Neural crest cell (in vitro differentiated cells): ENCODE measurements at places on chromosomes 2 and 18. TPM values are rescaled to one million over a fixed set of nuclear protein-coding genes. Genes with fewer than 3 reads are reported as not detected.

GRCh38 chr2:27408601-27409320 lies 630 bp downstream of the PPM1G start:
- peaks cover 36% of the 10 kb centered on the region for H3K4me1 ChIP-seq
- peak overlapping the region; percentile 96 for H3K4me3 ChIP-seq
- peak overlapping the region; percentile 81 for H3K27ac ChIP-seq
- peaks cover 4% of the 10 kb centered on the region for H3K27me3 ChIP-seq

- no peak for DNase-seq
- no peaks in the 10 kb centered on the region for H3K27me3 ChIP-seq
- H3K27ac ChIP-seq, result no peak overlapping the region
Measured at GRCh38 chr2:3320910-3321605, 56.6 kb downstream of the EIPR1 start.

DNA sequence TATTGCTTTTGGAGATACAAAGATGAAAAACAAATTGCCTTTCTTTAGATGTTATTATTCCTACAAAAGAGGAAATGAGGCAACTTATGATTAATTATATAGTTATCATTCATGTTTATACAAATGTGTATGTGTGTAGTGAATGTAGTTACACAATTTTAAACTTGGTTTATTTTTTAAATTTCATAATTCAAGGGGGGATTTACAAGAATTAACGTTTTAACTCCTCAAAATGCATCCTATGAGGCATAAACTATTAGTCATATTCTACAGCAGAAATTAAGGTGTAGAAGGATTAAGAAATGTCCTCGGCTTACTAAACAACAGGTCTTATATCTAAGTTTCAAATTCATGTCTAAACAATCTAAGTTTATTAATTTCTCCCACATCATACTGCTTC lies 1545.8 kb downstream of the LRP1B start:
- no peaks in the 10 kb centered on the region for H3K36me3 ChIP-seq
- H3K27ac ChIP-seq, result no peak overlapping the region
- H3K4me3 ChIP-seq, result no peak overlapping the region
- no peak for DNase-seq

DNA sequence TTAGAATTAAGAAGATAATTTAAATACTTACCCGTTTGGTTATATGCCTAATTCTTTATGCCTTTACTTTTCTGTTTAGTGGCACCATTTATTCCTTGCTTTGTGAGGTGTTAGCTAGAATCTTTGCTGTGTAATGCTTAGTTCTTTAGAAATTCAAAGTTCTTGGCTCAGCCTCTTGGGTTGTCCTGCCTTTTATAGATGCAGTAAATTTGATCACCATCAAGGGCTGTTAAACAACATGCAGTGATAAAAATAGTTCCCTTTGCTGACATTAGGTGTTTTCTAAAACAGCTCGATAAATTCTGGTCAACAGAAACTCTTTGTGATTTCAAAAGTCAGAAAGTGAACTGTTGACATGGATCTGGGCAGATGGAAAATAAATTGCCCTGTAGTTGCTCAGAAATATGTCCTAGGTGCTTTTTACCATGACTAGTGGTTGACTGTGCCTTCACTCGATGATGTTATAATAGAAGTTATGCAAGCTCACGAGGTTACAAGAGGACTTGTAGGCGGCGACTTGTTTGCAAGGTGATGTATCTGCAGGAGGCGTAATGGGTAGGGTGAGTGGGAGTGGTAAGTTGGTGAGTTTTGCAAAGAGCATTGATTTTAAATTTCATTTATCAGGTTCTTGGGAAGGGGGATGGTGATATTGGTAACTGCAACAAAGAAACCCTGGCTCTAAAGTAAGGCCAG lies 52.1 kb downstream of the LRRTM1 start:
- no peaks in the 10 kb centered on the region for H3K36me3 ChIP-seq
- peaks cover 20% of the 10 kb centered on the region for H3K4me1 ChIP-seq
- no peak overlapping the region for H3K4me3 ChIP-seq
- no peak for DNase-seq
- H3K27ac ChIP-seq, result no peak overlapping the region

GRCh38 chr2:164145093-164145987 lies 409.5 kb upstream of the FIGN start:
- no peaks in the 10 kb centered on the region for H3K36me3 ChIP-seq
- no peaks in the 10 kb centered on the region for H3K27me3 ChIP-seq
- no peak overlapping the region for H3K27ac ChIP-seq
- DNase-seq, result no peak

GRCh38 chr18:644395-645004 lies 13.0 kb upstream of the TYMS start:
- H3K27me3 ChIP-seq, result no peaks in the 10 kb centered on the region
- DNase-seq, result no peak
- no peak overlapping the region for H3K4me3 ChIP-seq
- H3K36me3 ChIP-seq, result peaks cover 2% of the 10 kb centered on the region
- H3K27ac ChIP-seq, result peak overlapping the region; percentile 22
- H3K4me1 ChIP-seq, result peaks cover 12% of the 10 kb centered on the region

- H3K27ac ChIP-seq, result no peak overlapping the region
- H3K4me3 ChIP-seq, result no peak overlapping the region
- H3K27me3 ChIP-seq, result no peaks in the 10 kb centered on the region
- no peak for DNase-seq
- H3K4me1 ChIP-seq, result peaks cover 13% of the 10 kb centered on the region
Measured at GRCh38 chr2:5851410-5851809, 159.2 kb downstream of the SOX11 start.

DNA sequence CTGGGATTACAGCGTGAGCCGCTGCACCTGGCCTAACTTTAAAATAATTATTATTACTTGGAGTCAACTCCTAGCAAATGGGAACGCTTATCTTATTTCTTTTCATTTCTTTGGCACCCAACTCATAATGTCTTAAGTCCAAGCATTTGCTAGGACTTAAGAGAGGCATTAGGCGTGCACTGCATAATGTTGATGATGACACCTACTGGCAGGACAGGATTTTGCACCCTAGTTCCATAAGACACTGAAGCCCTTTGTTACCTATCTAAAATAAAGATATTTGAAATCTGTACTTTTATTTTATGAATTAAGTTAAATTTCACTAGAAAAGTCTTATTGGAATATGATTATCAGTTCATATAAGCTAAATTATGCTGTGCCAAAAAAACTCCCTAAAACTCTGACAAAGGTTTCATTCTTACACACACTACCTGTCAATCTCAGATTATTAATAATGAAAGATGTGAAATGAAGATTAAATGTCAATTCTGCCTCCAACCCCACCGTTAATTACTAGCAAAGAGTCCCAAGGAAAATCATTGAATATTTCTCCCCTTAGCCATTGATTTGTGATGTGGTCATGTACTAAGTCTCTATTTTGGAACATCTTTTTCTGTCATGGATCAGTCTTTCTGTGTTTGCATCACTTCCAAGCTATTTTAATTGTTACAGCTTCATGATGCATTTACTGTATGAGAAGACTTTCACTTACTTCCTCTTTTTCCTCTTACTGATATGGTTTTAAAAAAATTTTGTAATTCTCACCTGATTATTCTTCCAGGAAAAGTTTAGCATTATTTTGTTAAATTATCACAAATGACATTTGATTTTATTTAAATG lies 12.7 kb upstream of the CDH2 start:
- H3K27me3 ChIP-seq, result no peaks in the 10 kb centered on the region
- no peak overlapping the region for H3K4me3 ChIP-seq
- no peaks in the 10 kb centered on the region for H3K4me1 ChIP-seq

DNA sequence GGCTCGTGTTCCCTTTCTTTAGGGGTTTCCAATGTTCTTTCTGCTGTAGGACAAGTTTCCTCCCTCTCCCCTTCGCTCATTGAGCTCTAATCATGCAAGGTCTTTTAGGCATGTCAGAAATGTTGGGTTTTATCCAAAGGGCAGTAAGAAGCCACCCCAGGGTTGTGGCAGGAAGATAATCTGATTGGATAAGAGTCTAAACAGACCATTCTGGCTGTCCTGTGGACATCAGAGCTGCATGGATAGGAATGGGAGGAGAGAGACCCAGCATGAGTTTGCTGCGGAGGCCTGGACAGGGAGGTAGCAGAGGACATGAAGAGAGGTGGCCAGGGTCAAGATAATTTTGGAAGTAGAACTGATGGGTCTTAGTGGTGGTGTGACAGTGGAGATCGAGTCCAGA lies 88.2 kb downstream of the ACKR3 start:
- DNase-seq, result no peak
- H3K4me1 ChIP-seq, result peaks cover 9% of the 10 kb centered on the region
- peak overlapping the region; percentile 15 for H3K27ac ChIP-seq
- H3K27me3 ChIP-seq, result no peaks in the 10 kb centered on the region

DNA sequence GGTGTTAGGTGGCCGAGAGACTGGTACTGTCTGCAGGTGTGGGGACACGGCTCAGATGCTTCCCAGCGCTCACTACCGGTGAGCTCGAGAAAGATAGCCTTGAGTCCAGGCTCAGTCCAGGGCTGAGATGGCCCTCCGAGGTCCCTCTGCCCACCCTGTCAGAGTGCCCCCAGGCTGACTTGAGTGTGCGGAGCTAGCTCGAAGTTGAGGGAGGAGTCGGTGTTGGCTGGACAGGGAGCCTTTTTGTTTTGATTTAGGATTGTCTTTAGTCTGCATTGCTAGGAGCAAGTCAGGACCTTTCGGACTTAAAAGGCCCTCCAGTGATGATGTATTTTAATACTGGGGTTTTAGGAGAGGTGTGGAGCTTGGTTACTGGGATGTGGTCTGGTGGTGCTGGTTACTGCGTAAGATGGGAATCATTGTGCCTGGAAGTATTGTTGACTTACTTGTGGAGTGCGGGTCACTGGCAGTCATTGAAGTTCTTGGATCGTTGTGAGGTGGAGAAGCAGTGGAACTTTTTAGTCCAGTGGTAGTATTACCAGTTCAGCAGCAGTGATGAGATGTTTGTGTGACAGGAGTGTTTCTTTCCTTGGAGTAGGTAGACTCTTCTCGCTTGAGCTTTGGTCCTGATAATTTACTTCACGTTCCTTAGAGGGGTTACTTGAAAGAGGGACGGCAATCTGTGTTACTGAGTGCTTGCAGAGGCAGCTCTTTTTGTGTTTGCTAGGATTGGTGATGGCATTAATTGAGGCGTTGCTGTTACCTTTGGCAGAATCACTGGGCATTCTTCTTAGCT lies 633 bp downstream of the KIAA1328 start:
- peak; percentile 40 for DNase-seq
- H3K27ac ChIP-seq, result peak overlapping the region; percentile 6
- no peaks in the 10 kb centered on the region for H3K27me3 ChIP-seq
- H3K36me3 ChIP-seq, result peaks cover 7% of the 10 kb centered on the region
- H3K4me3 ChIP-seq, result peak overlapping the region; percentile 88
- peaks cover 46% of the 10 kb centered on the region for H3K4me1 ChIP-seq

- H3K27ac ChIP-seq, result no peak overlapping the region
- H3K27me3 ChIP-seq, result peaks cover 35% of the 10 kb centered on the region
- DNase-seq, result no peak
- H3K36me3 ChIP-seq, result no peaks in the 10 kb centered on the region
Measured at GRCh38 chr18:57373017-57373416, 20.7 kb downstream of the ST8SIA3 start.

- no peak for DNase-seq
- no peak overlapping the region for H3K4me3 ChIP-seq
- no peak overlapping the region for H3K27ac ChIP-seq
- no peaks in the 10 kb centered on the region for H3K36me3 ChIP-seq
- H3K4me1 ChIP-seq, result peaks cover 14% of the 10 kb centered on the region
- H3K27me3 ChIP-seq, result no peaks in the 10 kb centered on the region
Measured at GRCh38 chr2:42510191-42510590, 16.4 kb upstream of the KCNG3 start.

GRCh38 chr2:68386365-68386764 lies 21.3 kb downstream of the PLEK start:
- H3K4me3 ChIP-seq, result no peak overlapping the region
- H3K36me3 ChIP-seq, result no peaks in the 10 kb centered on the region
- peaks cover 33% of the 10 kb centered on the region for H3K27me3 ChIP-seq

DNA sequence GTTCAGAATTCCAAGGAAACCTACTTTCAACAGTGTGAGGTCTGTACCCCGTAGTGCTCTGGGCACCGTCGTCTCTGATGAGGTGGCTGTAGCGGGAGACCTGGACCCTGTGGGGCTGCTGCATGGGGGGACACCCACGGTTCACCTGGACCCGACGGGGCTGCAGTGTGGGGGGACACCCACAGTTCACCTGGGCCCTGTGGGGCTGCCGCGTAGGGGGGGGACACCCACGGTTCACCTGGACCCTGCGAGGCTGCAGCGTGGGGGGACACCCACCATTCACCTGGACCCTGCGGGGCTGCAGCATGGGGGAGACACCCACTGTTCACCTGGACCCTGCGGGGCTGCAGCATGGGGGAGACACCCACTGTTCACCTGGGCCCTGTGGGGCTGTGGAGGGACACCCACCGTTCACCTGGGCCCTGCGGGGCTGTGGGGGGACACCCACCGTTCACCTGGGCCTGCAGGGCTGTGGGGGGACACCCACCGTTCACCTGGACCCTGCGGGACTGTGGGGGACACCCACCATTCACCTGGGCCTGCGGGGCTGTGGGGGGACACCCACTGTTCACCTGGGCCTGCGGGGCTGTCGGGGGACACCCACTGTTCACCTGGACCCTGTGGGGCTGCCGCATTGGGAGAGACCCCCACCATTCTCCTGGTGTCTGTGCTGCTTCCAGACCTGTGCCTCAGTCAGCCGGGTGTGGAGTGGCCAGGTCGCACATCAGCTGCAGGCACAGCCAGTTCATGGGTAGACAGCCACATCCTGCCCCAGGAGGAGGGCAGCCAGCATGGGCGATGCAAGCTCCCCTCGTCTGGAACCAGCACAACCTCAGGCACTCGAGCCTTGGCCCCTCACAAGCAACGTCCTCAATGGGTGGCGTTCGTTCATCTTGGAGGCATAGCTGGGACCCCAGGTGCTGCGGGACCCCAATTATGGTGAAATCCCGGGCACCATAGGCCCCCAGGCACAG lies 114.5 kb downstream of the TMEM18 start:
- H3K36me3 ChIP-seq, result no peaks in the 10 kb centered on the region
- H3K4me3 ChIP-seq, result no peak overlapping the region
- H3K27ac ChIP-seq, result no peak overlapping the region
- H3K4me1 ChIP-seq, result no peaks in the 10 kb centered on the region
- peaks cover 20% of the 10 kb centered on the region for H3K27me3 ChIP-seq

The FBXO15 gene
- total RNA-seq, result 1.7 and 2.7 TPM in 2 replicates

The KIAA2012 gene
- total RNA-seq, result 0.07 and 0.34 TPM in 2 replicates

The NEURL3 gene
- total RNA-seq, result 0.21 TPM in 1 of 2 replicates, not detected in the other

The DAPL1 gene
- not detected in 2 replicates for total RNA-seq

The ALPG gene
- not detected in 2 replicates for total RNA-seq

The INSIG2 gene
- 13.0 and 14.4 TPM in 2 replicates for total RNA-seq

The RAPGEF4 gene
- total RNA-seq, result 1.7 TPM in 2 replicates

The UGT1A3 gene
- total RNA-seq, result not detected in 2 replicates

The DAW1 gene
- not detected in 2 replicates for total RNA-seq
